RWPE2 (cell line): ENCODE measurements at places on chromosomes 7 and 10.

- DNase-seq = no peak
Measured at GRCh38 chr7:55363386-55364170, 1.6 kb upstream of the LANCL2 start.

GRCh38 chr10:7960108-7960507, 94.4 kb upstream of the GATA3 start:
- DNase-seq = no peak

- no peak for DNase-seq
Measured at GRCh38 chr10:67969875-67970274, 85.4 kb downstream of the SIRT1 start.

DNA sequence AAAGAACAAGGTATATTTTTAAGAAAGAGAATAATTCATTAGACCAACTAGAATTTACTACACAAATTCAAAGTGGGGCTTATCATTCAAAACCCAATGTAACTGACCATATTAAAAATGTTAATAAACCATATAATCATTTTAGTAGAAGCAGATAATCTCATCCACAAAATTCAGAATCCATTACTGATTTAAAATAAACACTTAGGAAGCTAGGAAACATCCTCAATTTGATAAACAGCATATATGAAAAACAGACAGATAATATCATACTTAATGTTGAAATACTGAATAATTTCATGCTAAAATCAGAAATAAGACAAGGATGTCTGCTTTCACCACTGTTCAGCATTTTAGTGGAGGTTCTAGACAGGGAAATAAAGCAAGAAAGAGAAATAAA, 902.8 kb upstream of the PHF14 start:
- no peak for DNase-seq

- DNase-seq = no peak
Measured at GRCh38 chr10:19952224-19953010, 136.2 kb downstream of the PLXDC2 start.

DNA sequence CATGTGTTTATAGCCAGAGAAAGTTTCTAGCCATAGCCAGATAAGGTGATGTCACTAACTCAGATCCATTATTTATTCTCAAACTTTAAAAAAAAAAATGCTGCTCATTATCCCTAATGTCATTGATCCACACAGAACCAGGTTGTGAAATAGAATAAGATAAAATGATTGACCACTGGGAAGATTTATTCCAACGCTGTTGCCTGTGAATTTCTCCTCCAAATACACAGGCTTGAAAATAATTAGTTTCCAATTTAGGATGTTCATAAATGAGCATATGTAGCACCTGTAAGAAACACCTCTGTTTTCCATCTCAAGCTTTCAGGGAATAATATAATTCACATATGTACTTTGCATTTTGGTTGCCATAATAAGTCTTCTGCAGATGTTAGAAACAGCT, 283.1 kb upstream of the DKK1 start:
- DNase-seq = no peak

- DNase-seq = no peak
Measured at GRCh38 chr10:52351914-52352330, 37.8 kb downstream of the DKK1 start.

DNA sequence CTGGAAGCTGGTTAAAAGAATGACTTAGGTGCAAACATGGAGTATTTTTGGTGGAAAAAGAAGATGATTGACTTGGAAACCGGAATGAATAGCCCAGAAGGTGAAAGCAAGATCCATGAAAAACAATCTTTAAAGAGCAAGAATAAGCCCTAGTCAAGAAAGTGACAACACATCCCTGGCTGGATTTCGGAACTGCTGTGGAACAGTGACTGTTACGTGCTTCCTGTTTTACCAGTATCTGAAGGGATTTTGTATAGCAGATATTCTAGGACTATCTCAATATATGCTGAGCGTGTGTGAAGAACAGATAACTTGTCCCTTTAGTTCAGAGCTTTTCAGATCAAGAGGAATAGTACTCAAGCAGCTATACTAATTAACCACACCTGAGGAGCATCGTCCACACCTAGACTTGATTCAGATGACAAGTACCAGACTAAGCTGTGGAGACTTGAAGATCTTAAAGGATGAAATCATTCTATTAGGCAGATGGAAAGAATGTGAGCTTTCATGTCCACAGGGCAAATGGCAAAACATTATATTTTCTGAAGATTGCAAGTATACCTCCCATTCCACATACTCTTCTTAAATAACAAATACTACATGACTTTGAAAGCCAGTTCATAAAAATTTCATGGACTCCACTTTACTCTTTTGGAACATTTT, 11.5 kb upstream of the TES start:
- no peak for DNase-seq

GRCh38 chr10:112723876-112724275, 226.2 kb upstream of the TCF7L2 start:
- DNase-seq = no peak

GRCh38 chr10:124348801-124349200, 69.9 kb downstream of the OAT start:
- no peak for DNase-seq

GRCh38 chr7:150931199-150931869, 46.8 kb downstream of the KCNH2 start:
- no peak for DNase-seq

- DNase-seq = no peak
Measured at GRCh38 chr10:47023237-47024045, 112.2 kb downstream of the PTPN20 start.

DNA sequence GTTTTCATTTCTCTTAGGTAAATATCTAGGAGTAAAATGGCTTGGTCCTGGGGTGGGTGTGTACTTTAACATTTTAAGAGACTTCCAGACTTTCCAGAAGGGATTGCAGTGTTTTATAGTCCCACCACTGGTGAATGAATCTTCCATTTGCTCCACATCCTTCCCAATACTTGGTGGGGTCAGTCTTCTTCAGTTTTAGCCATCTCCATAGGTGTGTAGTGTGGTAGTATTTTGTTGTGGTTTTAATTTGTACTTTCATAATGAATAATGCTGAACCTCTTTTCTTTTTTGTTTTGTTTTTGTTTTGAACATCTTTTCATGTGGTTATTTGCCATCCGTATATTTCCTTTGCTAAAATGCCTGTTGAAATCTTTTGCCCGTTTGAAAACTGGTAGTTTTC, 86.4 kb downstream of the ANKRD61 start:
- no peak for DNase-seq

DNA sequence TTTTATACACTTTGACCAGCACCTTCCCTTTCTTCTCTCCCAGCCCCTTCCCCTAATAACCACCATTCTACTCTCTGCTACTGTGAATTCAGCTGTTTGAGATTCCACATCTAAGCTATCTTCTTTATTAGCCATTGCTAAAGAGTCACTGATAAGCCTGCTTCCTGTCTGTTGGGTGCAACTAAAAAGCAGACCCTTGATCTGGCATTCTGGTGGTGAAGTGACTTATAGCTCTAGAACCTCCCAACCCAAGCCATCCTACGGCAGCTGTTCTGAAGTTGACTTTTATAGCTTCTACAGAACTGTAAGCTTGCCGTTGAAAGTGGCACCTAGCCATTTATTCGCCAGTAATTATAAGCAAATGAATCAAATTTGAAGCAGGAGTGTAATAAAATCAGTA, 105.6 kb downstream of the AHR start:
- no peak for DNase-seq

- no peak for DNase-seq
Measured at GRCh38 chr7:54743580-54743979, 15.4 kb downstream of the SEC61G start.

- no peak for DNase-seq
Measured at GRCh38 chr10:12872577-12872976, 128.9 kb downstream of the CCDC3 start.

DNA sequence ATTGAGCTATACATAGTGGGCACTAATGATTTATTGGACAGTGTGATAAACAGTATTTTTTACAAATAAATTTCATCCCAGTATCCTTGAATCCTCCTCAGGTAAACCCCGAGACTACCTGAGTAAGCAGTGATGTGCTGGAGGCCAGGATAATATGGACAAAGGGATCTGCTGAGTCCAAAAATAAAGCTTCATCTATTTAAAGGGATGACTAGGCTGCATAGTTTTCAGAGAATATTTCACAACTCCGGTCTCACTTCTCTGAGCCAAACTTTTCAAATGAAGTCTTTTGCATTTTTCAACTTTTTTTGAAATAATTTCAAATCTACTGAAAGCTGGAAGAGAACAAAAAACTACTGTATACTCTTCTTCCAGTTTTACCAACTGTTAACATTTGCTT, 2.5 kb downstream of the ACTR3B start:
- DNase-seq = no peak
